ENCODE measurements at places on chromosomes 2 and 18.
A peak's percentile ranks its signal among the peaks of the same experiment; 100 is the strongest.

DNA sequence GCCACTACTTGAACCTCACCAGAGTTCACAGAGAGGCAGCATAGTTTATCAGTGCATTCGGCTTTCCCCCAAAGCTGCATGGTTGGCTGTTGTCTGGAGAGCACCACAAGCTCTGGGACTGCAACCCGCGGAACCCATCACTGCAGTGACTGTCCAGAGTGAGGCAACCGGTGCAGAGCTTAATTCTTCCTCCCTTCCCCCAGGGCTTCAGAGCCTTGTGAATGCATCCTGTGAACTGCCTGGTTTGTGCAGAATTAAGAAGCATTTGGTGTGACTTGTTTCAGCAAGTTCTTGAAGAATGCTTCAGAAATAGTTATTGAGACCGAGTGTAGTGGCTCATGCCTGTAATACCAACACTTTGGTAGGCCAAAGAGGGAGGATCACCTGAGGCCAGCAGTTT is 99.2 kb upstream of the FOSL2 start:
- no peak for DNase-seq

DNA sequence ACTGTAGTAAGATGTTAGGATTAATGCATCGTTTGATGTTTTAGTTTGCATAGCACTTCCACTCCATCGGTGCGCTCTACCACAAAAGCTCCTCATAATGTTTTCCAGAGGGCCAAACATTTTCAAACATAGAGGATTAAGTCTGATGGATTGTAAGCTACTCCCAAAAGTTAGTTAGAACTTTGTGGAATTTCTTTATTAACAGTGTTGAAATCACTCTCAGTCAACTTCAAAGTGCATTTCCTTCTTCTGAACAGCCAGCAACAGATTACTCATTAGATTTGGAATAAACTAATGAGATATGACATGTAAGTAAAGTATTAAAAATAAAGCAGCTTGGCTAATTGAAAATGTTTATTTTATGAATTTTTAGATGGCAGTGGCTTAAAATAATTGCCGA is 30.1 kb upstream of the CTAGE1 start:
- no peak for DNase-seq

GRCh38 chr18:26386002-26386401 is 159.8 kb downstream of the TAF4B start:
- no peak for DNase-seq

DNA sequence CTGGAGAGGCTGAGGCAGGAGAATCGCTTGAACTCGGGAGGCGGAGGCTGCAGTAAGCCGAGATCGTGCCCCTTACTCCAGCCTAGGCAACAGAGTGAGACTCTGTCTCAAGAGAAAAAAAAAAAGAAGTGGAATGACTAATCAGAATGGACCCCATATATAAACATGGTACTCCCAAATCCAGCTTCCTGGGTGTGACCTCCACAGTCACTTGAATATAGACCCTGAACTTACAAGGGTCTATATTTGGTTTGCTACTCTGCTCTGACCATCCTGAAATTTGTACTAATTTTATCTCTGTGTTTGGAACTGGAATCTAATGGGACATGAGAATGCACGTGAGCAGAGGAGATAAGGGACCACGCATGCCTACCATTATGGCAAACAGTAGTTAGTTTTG is 275.0 kb downstream of the TNS1 start:
- no peak for DNase-seq

DNA sequence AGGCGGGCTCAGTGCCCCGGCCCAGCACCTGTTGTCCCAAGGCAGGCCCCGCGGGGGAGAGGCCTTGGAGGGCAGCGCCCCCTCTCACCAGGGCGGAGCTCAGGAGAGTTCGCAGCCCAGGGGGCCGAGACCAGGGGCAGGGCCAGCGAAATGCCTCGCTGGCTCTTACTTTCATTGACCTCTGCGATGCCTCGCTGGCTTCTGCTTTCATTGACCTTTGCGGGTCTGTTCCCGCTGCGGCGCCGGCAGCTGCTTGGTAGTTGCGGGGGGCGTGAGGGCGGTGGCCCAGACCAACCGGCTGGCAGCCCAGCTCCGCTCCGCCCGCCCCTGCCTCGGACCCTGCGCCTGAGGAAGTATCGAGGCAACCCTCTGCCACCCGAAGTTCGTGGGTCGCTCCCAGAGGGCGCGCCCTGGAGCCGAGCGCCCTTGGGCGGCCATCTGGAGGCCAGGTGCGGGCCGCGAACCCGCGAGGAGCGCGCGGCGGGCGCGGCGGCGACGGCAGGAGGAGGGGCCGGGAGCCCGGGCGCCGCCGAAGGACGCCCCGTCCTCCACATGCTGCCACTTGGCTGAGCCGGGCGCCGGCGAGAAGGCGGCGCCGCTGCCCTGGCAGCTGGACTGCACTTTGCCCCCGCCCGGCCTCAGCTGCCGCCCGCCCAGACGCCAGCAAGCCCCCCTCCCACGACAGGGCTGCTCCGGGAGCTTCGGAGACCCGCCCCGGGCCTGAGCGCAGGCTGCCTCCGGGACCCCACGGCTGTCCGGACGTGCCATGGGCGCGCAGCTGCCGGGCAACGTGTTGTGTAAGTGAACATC is 118.0 kb upstream of the MSTN start:
- DNase-seq: no peak

DNA sequence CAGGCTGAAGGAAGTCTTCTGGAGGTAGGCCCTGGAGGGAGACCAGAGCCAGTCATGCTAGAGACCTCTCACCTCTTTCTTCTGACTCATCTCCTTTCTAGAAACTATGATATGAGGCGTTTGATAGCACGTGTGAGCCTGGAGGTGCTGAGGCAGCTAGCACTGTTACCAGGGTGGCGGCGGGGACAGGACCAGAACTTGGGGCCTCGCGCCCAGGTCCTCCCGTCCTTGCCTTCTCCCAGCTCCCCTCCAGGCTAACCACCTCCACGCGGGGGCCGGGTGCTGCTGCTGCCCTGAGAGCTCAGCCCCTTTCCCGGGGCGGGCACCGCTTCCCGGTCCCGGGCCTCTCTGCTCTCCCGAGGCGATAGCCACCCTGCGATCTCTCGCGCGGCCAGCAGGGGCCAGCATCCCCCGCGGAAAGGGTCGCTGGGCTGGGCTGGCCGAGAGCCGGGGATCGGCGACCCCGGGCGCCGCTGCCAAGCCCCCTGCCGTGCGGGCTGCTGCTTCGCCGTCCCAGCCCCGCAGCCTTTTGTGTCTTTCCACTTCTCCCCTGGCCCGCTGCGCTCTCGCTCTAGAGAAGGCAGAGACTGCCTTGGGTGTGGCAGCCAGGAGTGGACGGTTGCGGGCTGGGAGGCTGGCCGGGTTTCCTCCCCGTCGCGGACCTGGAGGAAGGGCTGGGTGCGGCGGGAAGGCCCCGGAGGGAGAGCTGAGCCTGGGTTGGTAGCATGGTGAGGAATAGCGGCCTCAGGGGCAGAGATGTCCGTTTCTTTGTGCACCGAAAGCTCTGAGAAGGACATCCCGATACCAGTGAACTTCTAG is 49.1 kb downstream of the TMEM17 start:
- peak; percentile 26 for DNase-seq

GRCh38 chr2:37829616-37830395 is 95.3 kb upstream of the RMDN2 start:
- DNase-seq: no peak

DNA sequence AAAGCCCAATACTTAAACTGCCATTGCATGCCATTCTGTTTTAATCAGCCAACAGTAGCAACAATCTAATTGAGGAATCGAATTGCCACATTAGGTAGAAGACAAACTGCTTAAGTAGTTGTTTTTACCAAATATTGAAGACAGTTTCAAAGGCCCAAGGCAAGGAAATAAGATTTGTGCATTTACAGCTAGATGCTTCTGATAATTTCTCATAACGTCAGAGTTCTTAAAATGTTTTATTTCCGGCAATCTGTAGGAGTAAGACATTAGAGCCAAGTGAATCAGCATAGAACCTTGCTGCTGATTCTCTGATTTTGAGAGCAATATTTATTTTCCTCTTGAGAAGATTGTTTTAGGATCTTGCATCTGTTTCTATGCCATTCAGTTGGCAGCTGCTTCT is 174.3 kb downstream of the RBM43 start:
- DNase-seq: no peak

GRCh38 chr2:222447131-222447530 is 22.8 kb downstream of the SGPP2 start:
- DNase-seq: no peak

DNA sequence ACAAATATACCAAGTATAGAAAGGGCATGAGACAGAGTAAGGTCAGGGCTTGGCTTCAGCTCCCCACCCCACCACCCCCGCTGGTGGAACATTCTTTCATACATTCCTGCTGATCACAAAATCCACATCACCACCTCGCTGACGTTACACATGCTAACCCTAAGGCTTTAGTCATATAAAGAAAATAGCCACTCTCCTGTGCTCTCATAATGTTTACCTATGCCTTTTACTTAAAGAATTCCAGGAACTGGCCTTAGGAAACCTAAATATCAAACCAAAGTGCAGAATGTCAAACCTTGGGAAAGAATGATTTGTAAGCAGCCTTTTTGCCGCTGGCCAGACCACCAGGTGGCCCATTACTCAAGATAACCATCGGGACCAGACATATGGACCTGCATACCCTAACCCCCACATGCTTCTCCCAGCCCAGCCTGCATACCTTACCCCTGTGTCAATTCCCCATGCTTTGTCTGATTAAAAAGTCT is 136.3 kb upstream of the SLC39A10 start:
- peak; percentile 73 for DNase-seq

DNA sequence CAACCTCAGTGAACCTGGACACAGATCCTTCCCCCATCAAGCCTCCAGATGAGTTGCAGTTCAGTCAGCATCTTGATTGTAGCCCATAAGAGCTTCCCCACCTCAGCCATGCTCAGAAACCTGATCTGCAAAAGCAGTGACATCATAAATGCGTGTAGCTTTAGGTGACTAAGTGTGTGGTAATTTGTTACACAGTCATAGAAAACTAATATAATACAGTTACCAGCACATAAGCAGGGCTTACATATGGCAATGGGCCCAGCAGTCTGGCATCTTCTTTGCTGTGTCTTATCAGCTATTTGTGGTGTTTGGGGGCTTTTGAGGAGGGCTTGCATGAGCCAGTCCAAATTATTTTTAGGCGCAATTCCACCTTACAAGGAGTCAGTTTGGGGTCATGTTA is 807.0 kb downstream of the SLC4A3 start:
- peak; percentile 9 for DNase-seq

DNA sequence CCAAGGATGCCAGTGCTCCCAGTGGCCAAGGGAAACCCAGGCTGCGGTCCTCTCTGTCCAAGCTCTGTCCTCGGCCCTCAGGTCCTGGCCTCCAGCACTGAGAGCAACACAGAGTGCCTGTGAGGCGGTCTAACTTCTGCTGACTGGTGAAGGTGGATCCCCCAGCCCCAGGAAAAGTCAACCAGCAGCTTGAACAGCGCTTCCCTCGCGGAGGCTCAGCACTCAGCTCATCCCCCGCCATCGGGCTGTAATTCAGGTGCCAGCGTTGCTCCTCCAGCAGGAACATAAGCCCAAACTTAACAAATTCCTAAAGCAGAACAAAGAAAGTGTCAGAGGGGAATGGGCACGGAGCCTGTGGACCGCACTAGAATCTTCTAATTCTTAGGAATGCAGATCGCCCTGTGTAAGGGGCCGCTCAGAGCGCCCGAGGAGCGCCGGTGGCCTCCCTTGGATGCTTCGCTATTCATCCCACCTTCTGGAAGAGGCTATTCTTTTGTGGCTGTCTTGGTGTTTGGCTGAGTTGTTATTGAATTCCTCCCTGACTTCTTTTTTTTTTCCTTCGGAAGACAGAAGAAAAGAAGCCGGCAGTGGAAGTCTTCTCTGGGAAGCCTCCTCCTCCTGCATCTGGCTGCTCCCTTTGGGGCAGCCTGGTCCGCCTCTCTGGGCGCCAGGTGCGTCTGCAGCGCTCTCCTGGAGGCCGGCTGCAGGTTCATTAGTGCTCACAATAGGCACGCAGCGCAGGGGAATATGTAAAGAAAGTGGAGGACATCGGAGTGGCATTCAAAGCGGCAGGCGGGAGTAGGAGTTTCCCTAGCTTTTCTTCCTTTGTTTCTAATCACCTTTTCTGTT is 905.6 kb downstream of the TSN start:
- DNase-seq: no peak

- DNase-seq: no peak
These were observed 11.4 kb upstream of the CNDP1 start for GRCh38 chr18:74522635-74523548.

DNA sequence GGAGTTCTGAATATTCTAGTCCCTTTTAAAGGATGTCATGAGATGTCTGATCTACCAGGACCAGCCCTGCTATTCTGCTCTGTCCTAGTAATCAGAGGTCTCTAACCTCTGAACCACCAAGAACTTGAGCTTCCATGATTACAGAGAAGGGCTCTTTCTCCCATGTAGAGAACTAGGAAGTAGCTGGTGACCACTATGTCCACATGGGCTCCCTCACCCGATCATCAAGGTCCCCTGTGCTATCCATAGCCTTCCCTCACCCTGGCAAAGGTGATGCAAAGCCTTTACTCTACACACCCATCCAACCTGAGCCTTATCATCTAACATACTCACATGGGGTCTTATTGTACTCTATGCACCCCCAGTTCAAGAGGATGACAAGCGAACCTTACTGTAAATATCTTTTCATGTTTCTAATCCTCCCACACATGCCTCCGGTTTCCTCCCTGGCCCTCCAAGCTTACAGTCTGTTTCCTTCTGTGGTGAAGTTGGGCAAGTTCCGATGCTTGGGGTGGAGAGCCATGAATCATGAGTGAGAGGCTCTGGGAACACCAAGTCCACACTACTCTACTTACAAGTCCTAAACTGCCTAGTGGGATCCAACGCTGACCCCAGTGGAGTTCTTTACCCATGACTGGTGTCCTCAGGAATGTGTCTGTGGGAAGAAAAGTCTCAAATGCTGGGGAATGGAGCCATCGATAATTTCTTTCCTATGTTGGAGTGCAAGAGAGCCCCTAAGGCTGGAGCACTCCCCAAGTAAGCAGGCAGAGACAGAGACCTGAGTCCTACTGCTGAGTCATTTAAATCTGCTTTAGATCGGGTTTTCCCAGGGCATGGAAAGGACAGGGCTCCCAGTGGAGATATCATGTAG is 73.3 kb upstream of the KLF7 start:
- DNase-seq: peak; percentile 90

GRCh38 chr2:240467149-240467642 is 31.7 kb downstream of the GPC1 start:
- DNase-seq: no peak

DNA sequence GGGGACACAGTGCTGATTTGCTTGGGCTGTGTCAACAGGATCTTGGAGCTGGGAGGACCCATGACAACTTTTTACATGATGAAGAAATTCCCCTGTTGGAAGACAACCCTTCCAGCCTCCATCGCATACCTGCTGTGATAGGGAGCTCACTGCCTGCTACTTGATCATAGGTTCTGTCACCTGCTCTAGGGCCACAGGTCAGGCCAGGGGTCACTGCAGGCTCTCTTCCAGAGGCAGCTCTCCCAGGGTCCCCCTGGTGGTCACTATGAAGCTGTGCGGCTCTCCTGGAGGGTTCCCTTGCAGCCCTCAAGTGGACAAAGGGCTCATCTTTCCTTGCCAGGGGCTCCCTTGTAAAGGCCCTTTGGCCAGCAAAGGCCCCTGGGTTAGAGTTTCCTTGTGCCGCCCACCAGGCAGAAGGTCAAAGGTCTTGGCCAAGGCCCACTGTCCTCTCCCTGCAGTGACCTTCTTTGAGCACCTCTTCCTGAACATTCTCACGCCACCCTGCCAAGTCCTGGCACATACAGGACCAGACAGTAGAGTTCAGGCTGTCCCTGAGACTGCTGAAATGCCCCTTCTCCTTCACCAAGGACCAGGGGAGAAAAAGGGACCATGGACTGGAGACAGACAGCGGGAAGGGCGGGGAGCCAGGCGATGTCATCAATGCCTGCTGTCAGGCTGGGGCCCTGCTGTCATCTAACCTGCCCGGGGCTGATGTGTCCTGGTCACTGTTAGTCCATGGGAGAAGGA is 345.1 kb downstream of the DYSF start:
- no peak for DNase-seq

- no peak for DNase-seq
These were observed 2.3 kb upstream of the GLI2 start for GRCh38 chr2:120733238-120733932.

Measured in HS-27A (cell line).